Globus pallidus (tissue), 1 donor: ENCODE measurements at places on chromosomes 1 and 21.

DNA sequence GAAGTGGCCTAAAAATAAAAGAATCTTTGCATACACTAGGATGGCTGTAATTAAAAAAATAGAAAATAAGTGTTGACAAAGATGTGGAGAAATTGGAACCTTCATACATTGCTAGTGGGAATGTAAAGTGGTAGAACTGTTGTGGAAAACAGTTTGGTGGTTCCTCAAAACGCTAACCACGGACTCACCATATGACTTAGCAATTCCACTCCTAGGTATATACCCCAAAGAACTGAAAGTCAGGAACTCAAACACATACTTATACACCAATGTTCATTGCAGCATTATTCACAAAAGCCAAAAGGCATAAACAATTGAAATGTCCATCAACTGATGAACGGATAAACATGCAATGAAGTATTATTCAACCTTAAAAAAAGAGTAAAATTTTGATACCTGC lies 10.8 kb upstream of the HMGCL start:
- no peak for DNase-seq

- DNase-seq: no peak
These were observed 698 bp upstream of the UCK2 start for GRCh38 chr1:165826565-165827267.

- no peak for DNase-seq
These were observed 23.4 kb upstream of the FMO4 start for GRCh38 chr1:171290621-171291020.

GRCh38 chr1:44707959-44708831 lies 22.8 kb downstream of the RNU5D-1 start:
- peak; percentile 46 for DNase-seq

- DNase-seq: no peak
These were observed 7.8 kb downstream of the ERG start for GRCh38 chr21:38490411-38491020.

- no peak for DNase-seq
These were observed 3.6 kb downstream of the COL9A2 start for GRCh38 chr1:40313329-40313957.

- DNase-seq: peak; percentile 77
These were observed 119.3 kb upstream of the CDC42BPA start for GRCh38 chr1:227437495-227438008.

- DNase-seq: no peak
These were observed 11.2 kb upstream of the RRP15 start for GRCh38 chr1:218273762-218274479.

- no peak for DNase-seq
These were observed 491 bp downstream of the PER3 start for GRCh38 chr1:7784492-7785071.

DNA sequence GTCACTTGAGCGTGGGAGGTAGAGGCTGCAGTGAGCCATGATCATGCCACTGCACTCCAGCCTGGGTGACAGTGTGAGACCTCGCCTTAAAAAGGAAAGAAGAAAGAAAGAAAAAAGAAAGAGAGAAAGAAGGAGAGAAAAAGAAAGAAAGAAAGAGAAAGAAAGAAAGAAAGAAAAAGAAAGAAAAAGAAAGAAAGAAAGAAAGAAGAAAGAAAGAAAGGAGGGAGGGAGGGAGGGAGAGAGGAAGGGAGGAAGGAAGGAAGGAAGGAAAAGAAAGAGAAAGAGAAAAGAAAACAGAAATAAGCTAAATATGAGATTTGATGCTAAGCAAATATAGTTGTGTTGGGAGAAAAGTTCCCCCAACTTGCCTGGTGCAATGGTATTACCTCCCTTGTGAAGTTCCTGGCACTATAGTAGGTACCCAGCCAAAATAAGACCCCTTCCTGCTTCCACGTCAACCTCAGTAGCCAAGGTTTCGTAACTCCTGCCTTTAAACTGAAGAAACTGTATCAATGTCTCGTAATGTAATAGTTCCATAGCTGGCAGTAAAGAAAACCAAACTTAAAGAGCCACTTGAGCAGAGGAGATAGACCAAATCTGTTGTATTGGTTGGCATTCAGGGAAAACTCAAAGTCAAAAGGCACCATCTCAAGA lies 88.1 kb upstream of the HNRNPU start:
- no peak for DNase-seq

DNA sequence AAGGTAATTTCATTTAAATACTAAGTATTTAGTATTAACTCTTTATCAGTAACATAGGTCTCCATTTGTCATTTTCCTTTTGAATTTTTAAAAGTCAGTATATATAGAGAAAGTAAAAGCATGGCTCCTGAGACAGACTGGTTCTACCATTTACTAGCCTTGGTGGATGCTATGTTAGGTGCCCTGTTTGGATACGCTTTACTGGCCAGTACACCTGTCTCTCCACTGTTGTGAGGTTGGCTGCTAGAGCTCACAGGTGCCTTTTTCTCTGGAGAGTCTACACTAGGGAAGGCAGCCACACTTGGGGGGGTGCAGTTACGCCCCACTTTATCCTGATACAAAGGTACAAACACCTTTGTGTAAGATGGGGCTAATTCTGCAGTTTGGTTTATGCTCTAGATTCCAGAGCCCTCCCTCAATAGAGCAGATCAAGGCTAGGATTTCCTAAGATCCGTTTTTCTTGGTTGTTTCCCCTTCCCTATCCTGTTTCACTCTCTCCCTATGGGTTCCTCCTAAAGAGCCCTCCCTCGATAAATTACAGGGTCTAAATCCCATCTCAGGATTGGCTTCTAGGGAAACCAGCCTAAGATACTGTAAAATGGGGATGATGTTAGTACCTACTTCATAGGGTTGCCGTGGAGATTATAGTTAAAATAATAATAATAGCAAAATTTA lies 5.6 kb upstream of the GPSM2 start:
- DNase-seq: no peak

DNA sequence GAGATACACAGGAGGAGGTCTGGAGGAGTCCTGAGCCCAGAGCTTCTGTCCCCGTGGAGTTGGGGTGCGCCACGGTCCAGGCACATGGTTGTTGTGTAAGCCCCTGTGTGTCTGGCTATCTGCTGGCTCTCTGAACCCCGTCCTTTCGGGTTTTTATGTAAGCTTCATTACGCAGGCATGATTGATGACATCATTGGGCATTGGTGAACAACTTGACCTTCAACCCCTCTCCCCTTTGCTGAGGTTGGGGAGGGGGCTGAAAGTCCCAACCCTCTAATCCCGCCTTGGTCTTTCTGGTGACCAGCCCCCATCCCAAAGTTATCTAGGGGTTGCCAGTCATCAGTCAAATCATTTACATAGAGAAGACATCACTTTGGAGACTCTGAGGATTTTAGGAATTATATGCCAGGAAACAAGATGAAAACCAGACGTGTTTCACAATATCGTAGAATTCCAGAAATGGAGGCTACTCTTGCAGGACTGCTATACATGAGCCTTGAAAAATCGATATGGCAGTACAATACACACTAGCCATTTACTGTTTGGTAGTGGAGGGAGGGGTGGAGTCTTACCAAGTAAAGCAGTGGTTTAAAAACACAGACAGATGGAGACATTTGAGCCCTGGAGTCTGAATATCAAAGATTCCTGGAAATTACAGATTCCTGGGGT lies 69.8 kb upstream of the SCAF4 start:
- DNase-seq: no peak

GRCh38 chr1:77438236-77438913 lies 156.6 kb downstream of the AK5 start:
- peak; percentile 41 for DNase-seq

GRCh38 chr1:212287261-212287895 lies 2.2 kb downstream of the PPP2R5A start:
- peak; percentile 31 for DNase-seq

DNA sequence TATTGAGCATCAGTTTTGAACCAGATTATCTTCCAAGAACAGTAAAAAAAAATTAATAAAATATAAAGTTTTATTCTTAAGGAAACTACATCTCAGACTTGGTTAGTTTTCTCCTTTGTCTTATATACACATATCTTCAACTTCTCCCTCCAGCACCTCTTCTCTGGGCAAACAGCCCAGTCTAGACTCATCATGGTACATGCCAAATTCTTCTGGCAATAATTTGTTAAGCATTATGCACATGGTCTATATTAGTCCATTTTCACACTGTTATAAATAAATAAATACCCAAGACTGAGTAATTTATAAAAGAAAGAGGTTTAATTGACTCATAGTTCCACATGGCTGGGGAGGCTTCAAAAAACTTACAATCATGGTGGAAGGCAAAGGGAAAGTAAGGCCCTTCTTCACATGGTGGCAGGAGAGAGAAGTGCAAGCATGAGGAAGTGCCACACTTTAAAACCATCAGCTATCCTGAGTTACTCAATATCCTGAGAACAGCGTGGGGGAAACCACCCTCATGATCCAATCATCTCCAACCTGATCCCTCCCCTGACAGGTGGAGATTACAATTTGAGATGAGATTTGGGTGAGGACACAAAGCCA lies 108.7 kb upstream of the RNPC3 start:
- DNase-seq: no peak

DNA sequence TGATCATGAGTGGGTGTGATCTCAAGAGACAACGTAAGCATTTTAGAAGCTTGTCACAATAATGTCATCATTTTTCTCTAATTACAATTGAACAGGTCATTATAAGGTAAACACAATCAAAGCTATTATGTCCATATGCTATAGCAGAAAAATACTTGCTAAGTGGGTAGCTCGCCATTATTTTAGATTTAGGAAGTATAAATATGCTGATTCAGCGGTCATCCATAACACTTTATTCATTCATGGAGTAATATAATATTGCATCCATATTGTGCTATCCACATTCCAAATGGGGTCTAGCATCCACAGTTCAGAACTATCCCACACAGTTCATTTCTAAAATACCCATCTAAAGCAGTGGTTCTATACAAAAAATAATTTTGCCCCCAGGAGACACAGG lies 8.4 kb downstream of the KRTAP15-1 start:
- no peak for DNase-seq

- no peak for DNase-seq
These were observed 574.9 kb upstream of the CAMK1G start for GRCh38 chr1:209008586-209008985.

DNA sequence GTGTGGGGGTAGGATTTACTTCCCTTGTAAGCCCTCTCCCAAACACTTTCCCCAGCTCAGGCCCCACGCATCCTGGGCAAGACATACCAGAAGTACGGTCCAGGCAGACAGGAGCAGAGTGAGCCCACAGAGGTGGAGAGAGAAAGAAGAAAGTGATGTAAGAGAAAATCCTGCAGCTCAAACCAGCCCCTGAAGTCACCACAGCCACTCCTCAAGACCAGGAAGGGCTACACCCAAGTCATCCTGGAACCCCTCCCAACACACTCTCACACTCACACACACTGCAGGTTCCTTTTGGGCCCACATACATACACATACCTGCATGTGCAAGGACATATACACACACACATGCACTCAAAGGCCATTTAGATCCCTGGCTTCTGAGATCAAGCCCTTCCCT lies 106.8 kb downstream of the SYT2 start:
- no peak for DNase-seq

DNA sequence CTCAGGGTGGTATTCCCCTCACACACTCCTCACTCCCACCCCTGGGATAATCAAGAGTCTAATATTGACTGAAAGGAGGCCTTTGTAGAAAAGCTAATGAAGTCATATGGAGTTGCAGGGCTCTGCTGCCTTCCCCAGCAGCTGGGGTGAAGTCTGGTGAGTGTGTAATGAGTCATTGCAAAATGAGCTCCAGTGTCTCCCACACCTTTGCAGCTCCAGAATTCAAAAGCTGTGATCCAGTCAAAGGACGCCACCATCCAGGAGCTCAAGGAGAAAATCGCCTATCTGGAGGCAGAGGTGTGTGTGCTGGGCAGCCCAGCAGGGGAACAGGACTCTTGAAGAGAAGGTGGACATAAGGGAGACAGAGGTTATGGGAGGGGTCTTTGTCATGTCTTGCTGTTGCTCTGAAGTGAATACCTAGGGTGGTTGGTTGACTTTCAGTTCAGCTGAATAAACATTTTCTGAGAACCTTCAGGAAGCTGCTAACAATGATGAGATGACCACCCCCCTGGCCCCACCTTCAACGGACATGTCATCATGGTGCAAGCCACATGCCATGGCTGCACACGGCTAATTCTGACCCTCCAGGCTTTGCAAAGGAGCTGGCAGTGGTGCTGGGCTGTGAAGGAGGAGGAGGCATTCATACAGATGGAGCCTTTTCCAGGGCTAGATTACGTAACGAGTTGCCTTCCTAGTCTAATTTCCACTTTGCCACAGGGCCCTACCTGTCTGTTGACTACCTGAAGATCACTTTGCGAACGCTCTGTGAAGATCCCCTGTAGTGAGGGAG lies 32.2 kb upstream of the SNX27 start:
- no peak for DNase-seq

- DNase-seq: no peak
These were observed 6.4 kb upstream of the SMCP start for GRCh38 chr1:152871731-152872126.

GRCh38 chr1:11184973-11185372 lies 4.2 kb upstream of the ANGPTL7 start:
- DNase-seq: peak; percentile 29

GRCh38 chr1:82946096-82946605 lies 1052.8 kb downstream of the TTLL7 start:
- DNase-seq: no peak

DNA sequence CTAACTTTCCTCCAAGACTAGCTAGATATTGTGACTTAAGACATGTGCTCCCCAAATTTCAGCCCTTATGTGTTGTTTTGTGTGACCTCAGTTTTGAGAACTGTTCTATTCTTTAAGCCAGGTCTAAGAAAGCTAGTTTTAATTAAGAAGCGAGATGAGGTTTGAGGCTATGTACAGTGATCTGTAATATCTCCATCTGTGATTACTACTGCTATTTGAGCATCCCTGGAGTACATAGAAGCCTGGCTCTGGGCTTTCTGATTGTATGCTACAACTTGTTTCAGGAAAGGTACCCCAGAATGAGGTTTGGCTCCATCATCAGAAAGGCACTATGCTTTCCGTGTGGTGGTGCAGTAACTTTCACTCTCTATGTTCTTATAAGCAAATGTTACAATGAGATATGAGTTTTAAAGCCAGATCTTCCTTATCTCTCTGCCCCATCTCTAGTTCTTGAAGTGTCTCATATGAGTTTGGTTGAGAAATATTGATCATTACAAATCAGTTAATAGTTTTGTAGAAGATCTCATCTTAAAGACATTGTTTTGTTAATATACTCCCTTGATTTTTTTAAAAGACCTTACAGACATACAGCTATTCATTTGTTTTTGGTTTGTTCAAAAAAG lies 605 bp downstream of the RGS4 start:
- no peak for DNase-seq

DNA sequence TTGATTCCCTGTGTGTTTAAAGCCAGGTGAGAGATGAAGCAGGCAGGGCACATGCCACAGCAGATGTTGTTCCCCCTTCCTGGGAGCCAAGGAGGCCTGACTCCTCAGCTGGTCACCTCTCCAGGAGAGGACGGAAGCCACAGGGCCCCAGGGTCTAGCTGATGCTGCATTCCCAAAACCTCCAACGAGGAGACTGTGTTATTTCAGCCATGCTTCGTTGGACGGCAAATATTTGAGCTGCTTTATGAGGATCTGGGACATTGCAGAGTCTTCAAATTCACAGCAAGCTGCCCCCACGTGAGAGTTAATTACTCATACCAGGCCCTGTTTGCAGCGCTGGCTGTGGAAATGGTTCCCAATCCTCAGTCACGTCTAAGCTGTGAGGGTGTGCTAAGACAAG lies 85.3 kb downstream of the CDC7 start:
- DNase-seq: no peak

- no peak for DNase-seq
These were observed 7.0 kb downstream of the EPB41 start for GRCh38 chr1:28921286-28921869.

GRCh38 chr1:115041654-115042053 lies 12.0 kb downstream of the TSHB start:
- DNase-seq: no peak

- DNase-seq: no peak
These were observed 261.4 kb downstream of the CTH start for GRCh38 chr1:70672442-70672888.
